Suprapubic skin (tissue), 4 donors: ENCODE measurements at places on chromosomes 5 and 9.
A peak's percentile ranks its signal among the peaks of the same experiment; 100 is the strongest.

- H3K27me3 ChIP-seq: peaks cover 97% of the 10 kb centered on the region
- H3K4me3 ChIP-seq: no peak overlapping the region
- peaks cover 21% of the 10 kb centered on the region for H3K4me1 ChIP-seq
- H3K36me3 ChIP-seq: no peaks in the 10 kb centered on the region
Measured at GRCh38 chr9:133656211-133657119, 20.3 kb downstream of the DBH start.

GRCh38 chr5:36724467-36725332 is 118.3 kb downstream of the SLC1A3 start:
- no peak overlapping the region for H3K27ac ChIP-seq
- H3K27me3 ChIP-seq: no peaks in the 10 kb centered on the region
- no peaks in the 10 kb centered on the region for H3K36me3 ChIP-seq
- no peak for DNase-seq
- H3K4me1 ChIP-seq: peaks cover 3% of the 10 kb centered on the region

DNA sequence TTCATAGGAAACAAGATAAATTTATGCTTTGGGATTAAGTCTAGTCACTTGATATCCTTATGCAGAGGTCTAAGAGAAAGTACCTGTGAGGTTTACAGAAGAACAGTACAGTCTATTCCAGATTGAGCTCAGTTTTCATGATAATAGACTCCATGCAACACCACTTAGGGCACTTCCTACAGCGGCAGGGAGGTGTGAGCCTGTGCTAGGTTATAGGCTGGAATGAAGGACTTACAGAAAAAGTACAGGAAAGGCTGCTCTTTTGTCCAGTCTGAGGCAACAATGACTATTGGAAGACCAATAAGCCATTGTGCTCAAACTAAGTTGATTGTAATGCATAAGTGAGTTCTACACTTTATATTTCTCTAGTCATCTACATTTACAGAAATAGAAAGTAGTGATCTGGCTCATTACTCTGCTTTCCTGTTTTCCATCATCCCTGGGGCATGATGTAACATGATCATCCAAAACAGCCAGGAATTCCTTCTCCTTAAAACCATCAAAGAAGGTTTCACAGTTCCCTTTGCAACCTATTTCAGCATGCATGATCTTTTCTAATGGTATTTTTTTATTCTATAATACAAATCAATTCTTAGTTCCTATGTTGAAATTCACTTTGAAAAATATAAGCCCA is 322.8 kb downstream of the SLF1 start:
- no peaks in the 10 kb centered on the region for H3K27me3 ChIP-seq
- no peak for DNase-seq
- H3K36me3 ChIP-seq: no peaks in the 10 kb centered on the region
- H3K4me3 ChIP-seq: no peak overlapping the region
- H3K4me1 ChIP-seq: no peaks in the 10 kb centered on the region

GRCh38 chr9:125329978-125330377 is 68.4 kb downstream of the GAPVD1 start:
- H3K4me3 ChIP-seq: no peak overlapping the region
- peaks cover 71% of the 10 kb centered on the region for H3K36me3 ChIP-seq
- no peak for DNase-seq

- DNase-seq: no peak
- H3K36me3 ChIP-seq: no peaks in the 10 kb centered on the region
- H3K4me1 ChIP-seq: peaks cover 3% of the 10 kb centered on the region
- H3K4me3 ChIP-seq: no peak overlapping the region
- H3K27ac ChIP-seq: no peak overlapping the region
- H3K27me3 ChIP-seq: no peaks in the 10 kb centered on the region
Measured at GRCh38 chr9:130345897-130346385, 80.4 kb downstream of the HMCN2 start.

DNA sequence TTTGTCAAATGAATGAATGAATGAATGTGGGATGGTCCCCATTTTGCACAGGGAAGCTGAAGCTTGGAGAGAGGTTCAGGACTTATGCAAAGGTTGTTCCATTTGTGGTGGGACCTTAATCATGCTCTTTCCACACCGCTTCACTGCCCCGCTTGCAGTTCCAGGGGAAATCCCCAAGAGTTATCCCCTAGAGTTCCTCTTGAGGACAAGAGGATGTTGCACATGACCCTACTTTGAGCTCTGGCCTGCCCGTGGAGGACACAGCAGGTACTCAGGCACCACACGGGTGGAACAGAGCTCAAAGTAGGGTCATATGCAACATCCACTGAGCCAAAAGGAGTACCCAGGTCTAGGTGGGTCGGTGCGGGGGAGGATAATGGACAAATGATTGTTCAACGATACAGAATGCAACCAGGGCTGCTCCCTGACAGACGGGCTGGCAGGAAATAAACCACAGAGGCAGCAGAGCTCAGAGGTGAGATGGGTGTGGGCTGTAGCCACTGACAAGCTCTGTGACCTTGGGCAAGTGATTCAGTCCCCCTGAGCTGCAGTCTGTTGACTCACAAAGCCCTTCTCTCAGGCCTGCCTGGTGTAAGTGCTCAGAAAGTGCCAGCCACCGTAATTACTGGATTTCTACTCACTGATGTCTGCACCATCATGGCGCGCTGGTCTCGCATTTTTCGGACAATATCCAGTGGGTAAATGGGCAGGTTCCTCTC is 60.3 kb upstream of the EPB41L4B start:
- no peak for DNase-seq
- H3K27ac ChIP-seq: no peak overlapping the region
- H3K4me1 ChIP-seq: no peaks in the 10 kb centered on the region
- peaks cover 74% of the 10 kb centered on the region for H3K36me3 ChIP-seq
- H3K4me3 ChIP-seq: no peak overlapping the region

GRCh38 chr5:119033135-119033534 is 37.8 kb upstream of the DMXL1 start:
- H3K36me3 ChIP-seq: no peaks in the 10 kb centered on the region
- no peak overlapping the region for H3K4me3 ChIP-seq
- DNase-seq: no peak

DNA sequence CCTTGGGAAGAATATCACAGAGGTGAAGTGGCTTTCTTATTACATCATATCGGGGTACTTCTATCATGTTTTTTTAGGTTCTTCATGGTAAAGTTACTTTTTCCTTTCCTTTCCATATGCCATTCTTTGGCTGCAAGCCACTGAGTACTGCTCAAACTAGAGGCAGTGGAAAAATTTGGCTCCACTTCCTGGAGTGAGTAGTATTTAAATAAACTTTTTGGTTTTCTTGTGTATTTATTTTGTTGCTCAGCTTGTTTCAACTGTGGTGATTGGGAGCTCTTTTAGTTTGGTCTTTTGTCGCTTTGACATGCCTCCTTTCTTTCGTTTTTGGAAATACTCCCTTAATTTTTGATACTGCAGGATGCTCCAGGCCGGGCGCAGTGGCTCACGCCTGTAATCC is 69.8 kb downstream of the WDR70 start:
- H3K4me3 ChIP-seq: no peak overlapping the region
- H3K4me1 ChIP-seq: no peaks in the 10 kb centered on the region
- H3K27me3 ChIP-seq: no peaks in the 10 kb centered on the region
- DNase-seq: no peak
- no peak overlapping the region for H3K27ac ChIP-seq

DNA sequence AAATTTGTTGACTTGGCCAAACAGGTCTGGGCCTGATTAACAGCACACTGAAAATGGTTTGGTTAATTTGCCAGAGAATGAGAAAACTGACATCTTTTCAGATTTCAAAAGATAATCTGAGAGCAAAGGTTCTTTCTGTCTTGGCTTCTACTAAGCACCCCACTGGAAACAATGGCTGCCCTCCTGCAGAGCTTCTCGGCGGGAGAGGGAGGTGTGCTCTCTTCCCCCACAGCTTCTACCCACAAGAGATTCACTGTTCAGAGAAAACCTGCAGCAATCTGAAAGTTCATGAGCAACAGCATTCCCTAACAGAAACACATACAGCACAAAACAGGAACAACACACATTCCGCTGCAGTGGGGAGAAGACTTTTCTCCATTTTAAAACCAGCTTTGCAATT is 3.0 kb downstream of the DNAH5 start:
- H3K4me3 ChIP-seq: no peak overlapping the region
- peaks cover 15% of the 10 kb centered on the region for H3K4me1 ChIP-seq
- H3K27me3 ChIP-seq: no peaks in the 10 kb centered on the region
- no peak for DNase-seq
- H3K36me3 ChIP-seq: no peaks in the 10 kb centered on the region
- H3K27ac ChIP-seq: no peak overlapping the region

GRCh38 chr9:36315283-36315682 is 57.0 kb upstream of the GNE start:
- H3K27me3 ChIP-seq: no peaks in the 10 kb centered on the region
- H3K36me3 ChIP-seq: no peaks in the 10 kb centered on the region
- no peak overlapping the region for H3K4me3 ChIP-seq
- no peak overlapping the region for H3K27ac ChIP-seq
- peaks cover 5% of the 10 kb centered on the region for H3K4me1 ChIP-seq

DNA sequence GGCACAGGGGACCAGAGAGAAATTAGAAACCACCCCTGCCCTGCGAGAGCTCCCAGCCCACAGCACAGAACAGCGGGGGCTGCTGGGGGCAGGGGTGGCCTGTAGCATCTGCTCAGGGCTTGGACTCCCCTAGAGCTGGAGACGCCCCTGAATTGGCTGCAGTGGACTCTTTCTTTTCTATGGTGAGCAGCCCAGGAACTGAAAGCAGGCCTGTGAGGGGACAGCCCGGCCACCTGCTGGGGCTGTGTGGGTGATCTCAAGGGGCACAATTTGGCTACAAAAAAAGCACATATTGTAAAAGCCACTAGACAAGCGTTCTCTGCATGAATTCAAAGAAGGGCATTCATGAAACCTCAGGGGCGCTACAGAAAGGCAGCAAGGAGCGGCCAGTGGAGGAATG is 57.5 kb upstream of the ICE1 start:
- DNase-seq: no peak
- H3K27ac ChIP-seq: no peak overlapping the region
- no peak overlapping the region for H3K4me3 ChIP-seq
- no peaks in the 10 kb centered on the region for H3K4me1 ChIP-seq
- no peaks in the 10 kb centered on the region for H3K36me3 ChIP-seq

GRCh38 chr5:67248703-67249589 is 52.3 kb upstream of the CD180 start:
- H3K4me1 ChIP-seq: peaks cover 42% of the 10 kb centered on the region
- H3K27me3 ChIP-seq: no peaks in the 10 kb centered on the region
- peak overlapping the region; percentile 48 for H3K27ac ChIP-seq
- no peak overlapping the region for H3K4me3 ChIP-seq
- DNase-seq: no peak
- H3K36me3 ChIP-seq: no peaks in the 10 kb centered on the region

DNA sequence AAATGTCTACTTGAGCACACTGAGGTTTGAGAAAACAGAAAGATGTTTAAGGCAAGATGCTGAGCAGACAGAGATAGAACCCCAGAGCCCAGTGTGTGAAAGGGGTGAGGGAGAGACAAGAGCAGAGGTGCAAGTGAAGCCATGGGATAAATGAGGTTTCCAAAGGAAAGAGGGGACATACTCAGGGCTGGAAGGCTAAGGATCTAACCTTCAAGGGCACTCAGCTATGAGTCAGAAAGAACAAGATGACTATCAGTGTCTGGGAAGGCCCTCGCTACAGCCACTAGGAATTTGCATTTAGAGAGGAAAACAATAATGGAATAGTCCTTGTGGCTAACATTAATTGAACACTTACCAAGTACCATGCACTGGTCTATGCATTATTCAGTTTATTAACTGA is 113.7 kb downstream of the HTR4 start:
- no peaks in the 10 kb centered on the region for H3K27me3 ChIP-seq
- DNase-seq: no peak
- no peak overlapping the region for H3K4me3 ChIP-seq
- no peak overlapping the region for H3K27ac ChIP-seq
- H3K4me1 ChIP-seq: no peaks in the 10 kb centered on the region

- H3K4me1 ChIP-seq: no peaks in the 10 kb centered on the region
- H3K27me3 ChIP-seq: no peaks in the 10 kb centered on the region
- no peak overlapping the region for H3K4me3 ChIP-seq
- H3K36me3 ChIP-seq: no peaks in the 10 kb centered on the region
- H3K27ac ChIP-seq: no peak overlapping the region
Measured at GRCh38 chr5:132662925-132663770, 5.2 kb downstream of the IL13 start.

GRCh38 chr5:139388198-139388821 is 1.4 kb downstream of the MZB1 start:
- DNase-seq: no peak
- H3K4me1 ChIP-seq: peaks cover 56% of the 10 kb centered on the region
- H3K27me3 ChIP-seq: peaks cover 6% of the 10 kb centered on the region
- H3K27ac ChIP-seq: no peak overlapping the region
- no peaks in the 10 kb centered on the region for H3K36me3 ChIP-seq

- H3K36me3 ChIP-seq: no peaks in the 10 kb centered on the region
- H3K27ac ChIP-seq: peak overlapping the region; percentile 72
- no peak for DNase-seq
- no peaks in the 10 kb centered on the region for H3K27me3 ChIP-seq
- H3K4me1 ChIP-seq: peaks cover 38% of the 10 kb centered on the region
Measured at GRCh38 chr9:94900222-94901018, 173.9 kb downstream of the AOPEP start.

DNA sequence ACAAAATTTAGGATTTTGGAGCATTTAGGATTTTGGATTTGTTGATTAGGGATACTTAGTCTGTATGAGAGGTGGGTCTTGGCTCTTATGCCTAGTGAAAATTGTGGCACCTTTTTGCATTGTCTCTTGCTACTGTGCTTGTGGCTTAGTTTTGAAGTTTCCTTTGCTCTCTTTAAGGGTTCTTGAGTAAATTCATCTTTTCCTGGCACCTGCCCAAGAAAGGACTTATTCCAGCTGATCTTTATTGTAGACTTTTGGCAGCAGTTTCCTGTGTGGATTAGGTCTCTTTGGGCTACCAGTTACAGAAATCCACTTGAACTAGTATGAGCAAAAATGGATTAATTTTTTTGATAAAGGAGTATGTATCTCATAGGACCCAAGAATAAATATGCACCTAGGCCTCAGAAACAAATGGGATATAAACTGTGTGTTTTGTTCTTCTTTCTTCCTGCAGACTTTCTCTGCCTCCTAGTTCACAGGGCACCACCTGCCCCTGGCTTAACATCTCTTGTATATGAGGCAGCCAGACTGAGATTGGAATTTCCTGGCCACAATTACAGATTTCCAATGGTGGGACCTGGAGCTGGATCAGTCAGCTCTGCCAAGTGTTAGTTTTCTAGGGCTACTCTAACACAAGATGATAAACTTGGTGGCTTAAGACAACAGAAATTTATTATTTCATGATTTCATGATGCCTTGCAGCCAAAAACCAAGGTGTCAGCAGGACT is 44.6 kb downstream of the FOCAD start:
- no peaks in the 10 kb centered on the region for H3K27me3 ChIP-seq
- H3K4me3 ChIP-seq: no peak overlapping the region
- no peaks in the 10 kb centered on the region for H3K4me1 ChIP-seq
- H3K36me3 ChIP-seq: no peaks in the 10 kb centered on the region
- no peak overlapping the region for H3K27ac ChIP-seq
- no peak for DNase-seq

DNA sequence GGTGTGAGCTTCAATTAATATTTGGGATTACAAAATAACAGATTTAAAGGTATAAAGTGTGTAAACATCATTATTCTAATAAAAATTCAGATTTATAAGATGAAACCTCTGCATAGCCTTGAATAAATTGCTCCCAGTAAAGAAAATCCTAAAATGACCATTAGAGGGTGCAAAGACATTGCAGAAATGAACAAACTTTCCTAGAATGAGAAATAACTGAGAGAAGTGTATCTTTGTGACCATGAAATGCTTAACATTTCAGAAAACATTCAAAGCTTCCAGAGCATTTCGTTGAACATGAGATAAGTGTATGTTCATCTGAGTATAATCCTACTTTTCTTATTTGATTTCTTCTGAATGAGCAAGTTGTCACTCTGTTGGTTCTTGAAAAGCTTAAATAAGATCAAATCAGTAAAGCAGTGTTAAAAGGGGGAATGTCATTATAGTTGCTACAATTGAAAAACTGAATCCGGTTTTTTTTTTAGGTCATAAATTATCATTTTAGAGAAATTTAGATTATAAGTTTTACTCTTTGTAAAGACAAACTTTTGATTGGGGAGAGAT is 24.7 kb upstream of the NUDT12 start:
- no peak overlapping the region for H3K4me3 ChIP-seq
- H3K27ac ChIP-seq: no peak overlapping the region
